ENCODE measurements at places on chromosomes 6 and 20.

GRCh38 chr6:1216488-1216974 lies 95.4 kb upstream of the FOXQ1 start:
- no peak for DNase-seq

DNA sequence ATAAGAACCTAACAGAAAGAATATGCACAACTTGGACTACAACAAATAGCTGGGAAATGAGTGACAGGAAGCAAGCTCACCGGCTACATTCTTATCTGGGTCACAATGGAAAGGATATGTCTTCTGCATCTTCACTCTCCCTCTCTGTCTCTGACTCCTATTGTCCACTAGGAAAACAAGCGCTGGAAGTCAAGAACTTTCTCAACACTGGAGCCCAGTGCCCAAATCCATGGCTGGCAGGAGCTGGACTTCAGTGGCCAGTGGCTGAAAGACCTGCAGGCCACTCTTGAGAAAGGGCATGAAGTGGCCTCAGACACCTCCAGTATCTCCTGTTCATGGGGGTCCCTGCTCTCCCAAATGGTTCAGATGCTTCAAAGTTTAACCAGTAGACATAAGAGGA lies 62.0 kb downstream of the FAM50B start:
- DNase-seq = no peak

DNA sequence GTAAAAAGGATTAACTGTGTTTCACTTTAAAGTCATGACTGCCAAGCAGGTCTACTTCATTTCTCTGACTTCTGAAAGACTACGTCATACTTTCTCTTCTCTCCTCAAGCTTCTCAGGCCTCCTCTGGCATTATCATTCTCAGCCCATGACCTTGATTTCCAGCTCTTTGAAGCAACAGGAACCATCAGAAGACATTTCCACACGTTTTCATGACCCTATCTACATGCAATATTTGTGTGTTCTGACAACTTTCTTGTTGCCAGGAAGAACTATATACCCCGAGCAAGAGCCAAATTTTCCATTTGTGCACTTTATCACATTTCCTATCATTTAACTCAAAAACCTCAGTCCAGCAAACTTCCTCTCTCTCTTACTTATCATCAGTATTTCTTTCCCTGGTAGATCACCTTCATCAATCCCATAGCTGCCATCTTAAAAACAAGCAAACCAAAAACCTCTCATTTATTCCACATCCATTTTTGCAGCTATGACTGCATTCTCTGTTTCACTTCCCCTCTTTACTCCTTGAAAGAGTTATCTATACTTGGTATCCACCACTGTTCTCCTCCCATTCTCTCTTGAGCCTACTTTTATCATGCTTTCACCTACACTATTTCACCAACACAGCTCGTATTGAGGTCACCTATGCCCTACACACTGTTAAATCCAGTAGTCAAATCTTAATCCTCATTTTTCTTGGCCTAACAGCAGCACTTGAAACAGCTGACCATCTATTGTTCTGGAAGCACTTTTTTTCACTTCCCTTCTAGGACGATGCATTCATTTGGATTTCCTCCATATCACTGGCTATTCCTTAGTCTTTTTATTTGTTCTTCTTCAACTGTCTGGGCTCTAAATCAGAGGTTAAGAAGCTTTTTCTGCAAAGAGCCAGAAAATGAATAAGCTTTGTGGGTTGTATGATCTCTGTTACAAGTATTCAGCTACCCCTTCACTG lies 47.1 kb downstream of the STX7 start:
- no peak for DNase-seq

DNA sequence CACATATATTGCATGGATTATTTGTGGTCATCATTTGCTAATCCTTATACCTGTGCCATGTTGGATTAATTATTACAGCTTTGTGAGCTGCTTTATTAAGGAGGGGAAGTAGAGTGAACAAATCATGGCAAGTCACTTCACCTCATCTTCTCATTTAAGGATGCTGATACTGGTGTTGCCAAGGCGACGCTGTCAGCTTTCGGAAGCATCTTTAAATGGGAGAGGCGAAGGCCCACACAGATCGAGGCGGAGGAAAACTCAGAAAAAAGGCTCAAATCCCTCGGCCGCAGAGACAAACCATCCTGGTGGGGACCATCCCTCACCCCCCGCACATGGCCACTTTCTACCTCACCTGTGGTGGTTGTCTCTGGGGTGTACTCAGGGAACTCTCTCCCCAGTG lies 34.8 kb downstream of the FAM110A start:
- no peak for DNase-seq

DNA sequence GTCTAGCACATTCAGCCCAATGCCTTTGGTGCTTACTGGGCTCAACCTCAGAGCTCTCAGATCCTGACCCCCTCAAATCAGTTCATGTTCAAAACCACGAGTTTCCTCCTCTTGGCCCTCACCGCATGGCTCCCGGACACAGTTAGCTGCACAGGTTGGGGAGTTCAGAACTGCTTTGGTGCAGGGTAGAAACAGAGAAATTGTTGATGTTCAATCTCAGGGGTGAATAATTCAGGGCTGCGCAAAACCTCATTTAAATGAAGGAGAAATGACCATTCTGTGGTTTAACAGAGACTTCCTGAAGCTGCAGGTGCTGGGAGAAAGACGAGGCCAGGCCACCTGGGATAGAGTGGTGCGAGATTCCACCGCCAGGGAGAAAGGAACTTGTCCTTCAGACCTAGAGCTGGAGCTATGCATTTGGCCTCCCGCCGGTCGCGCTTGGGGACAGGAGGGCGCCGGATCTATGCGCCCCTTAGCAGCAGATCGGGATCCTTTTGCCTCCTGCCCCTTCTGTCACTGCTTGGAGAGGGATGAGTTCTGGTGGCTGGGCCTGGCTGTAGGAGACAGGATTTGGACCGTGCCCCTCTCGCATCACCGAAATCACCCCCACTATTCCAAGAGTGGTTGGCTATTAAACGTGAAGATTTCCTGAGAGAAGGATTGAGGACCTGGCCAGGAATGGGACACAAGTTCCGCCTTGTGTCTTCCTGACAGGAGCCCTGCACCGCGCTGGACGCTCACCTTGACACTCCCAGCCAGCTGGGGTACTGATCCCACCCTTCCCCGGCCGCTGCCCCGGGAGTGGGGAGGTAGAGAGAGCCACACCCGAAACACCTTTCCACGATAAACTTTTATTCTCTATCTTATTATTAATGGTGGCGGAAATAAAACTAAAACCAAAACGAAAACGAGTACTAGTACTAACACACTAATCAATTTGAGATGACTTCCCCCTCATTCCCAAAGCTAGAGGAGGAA lies 767 bp upstream of the PAX1 start:
- DNase-seq = no peak

DNA sequence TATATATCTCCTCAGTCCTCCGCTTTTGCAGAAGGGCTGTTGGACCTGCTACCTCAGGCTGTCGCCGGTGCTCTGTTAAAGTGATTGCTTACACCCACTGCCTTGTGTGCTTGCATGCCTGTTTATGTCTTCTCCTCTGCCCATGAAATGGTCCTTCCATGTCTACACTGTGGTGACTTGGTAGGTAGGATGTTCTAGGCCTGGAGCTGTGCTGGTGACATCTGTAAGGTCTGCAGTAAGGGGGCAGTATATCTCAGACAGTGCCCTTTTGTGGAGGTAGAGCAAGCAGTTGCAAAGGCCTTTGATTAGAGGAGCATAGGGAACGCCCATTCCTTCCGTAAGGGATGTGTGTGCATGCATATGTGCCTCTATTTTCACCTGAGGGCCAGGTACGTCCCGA lies 40.3 kb downstream of the VAPB start:
- DNase-seq = no peak
